HTR-8/SVneo (cell line): ENCODE measurements at places on chromosomes 3 and 15.
A peak's percentile ranks its signal among the peaks of the same experiment; 100 is the strongest.

GRCh38 chr3:47313341-47314055 lies 30.8 kb downstream of the KLHL18 start:
- no peak for DNase-seq

- no peak for DNase-seq
Observed at GRCh38 chr3:110677506-110677905, 394.1 kb upstream of the NECTIN3 start.

DNA sequence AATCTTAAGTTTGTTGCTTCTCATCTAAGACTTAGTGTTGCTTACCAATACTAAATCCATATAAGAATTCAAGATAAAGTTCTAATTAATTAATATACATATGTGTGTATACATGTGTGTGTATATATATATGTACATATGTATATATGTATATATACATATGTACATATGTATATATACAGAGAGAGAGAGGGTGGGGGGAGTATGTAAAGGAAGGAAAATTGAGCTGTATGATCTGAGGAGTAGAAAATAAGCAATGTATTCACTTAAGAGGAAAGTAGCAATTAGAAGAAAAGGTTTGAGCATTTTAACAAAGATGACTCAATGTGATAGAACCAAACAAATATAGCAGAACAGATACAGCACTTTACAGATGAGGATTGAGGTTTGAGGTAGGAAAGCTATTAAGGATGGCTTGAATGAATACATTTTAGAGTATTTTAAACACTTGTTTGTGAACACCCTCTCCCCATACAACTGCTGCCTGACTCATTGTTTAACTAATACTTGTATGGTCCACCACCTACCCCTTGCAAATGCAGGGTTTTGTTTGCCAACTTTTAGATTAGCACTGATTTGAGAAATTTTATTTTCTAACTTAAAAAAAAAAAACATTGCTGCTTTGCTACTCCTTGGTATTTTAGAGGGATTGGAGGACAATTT lies 681.1 kb upstream of the CADM2 start:
- no peak for DNase-seq

DNA sequence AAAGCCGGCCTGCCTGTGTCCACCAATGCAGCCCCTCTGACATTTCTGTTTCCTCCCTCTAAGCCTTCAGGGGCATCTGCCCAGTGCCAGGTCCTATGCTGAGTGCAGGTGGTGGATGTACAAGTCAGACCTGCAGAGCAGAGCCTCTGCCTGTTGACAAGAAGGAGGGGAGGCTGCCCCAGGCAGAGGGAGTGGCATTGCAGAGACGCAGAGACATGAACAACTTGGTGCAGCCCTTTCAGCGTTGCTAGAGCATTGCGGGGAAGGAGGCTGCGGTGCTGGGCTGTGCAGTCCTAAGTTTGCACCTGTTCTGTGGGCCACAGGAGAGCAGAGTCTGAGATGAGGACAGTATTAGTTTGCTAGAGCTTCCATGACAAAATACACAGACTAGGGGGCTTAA lies 65.2 kb downstream of the LSM3 start:
- DNase-seq = no peak

DNA sequence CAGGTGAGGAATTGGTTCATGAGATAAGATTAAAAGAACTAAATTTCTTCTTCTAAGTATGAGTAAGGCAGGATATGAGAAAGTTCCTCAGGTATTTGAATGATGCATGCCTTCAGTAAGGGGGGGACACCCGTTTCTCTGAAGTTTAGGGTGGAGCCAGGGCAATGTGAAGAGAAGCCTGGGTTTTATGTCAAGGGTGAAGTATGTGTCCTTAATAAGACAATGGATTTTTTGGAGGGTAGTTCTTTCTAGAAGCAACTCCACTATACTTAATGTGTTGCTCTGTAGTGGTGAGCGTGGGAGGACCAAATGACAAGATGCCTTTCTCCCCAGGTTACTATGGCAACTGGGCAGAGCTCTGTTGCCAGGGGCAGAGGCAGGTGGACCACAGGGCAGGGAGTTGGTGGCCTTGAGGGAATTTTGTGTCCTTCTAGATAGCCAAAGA lies 44.0 kb downstream of the PHLDB2 start:
- peak; percentile 64 for DNase-seq

- no peak for DNase-seq
Observed at GRCh38 chr3:150230037-150230436, 178.1 kb upstream of the TSC22D2 start.

DNA sequence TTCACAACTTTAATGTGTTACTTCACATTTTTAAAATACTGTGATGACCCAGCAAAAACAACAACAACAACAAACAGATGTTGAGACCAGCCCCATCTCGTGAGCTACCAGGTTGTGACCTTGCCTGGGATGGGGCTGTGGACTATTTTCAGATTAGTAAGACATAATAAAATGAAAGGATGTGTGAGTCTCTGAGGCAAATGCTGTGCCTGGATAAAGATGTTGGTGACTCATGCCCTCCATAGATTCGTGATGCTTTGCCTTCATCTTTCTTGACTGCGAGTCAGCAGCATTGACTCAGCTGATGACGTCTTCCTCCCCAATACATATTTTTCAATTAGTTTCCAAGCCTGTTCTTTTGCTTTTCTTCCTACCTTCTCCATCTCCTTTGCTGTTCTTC lies 453.0 kb upstream of the CFAP20DC start:
- DNase-seq = peak; percentile 3

DNA sequence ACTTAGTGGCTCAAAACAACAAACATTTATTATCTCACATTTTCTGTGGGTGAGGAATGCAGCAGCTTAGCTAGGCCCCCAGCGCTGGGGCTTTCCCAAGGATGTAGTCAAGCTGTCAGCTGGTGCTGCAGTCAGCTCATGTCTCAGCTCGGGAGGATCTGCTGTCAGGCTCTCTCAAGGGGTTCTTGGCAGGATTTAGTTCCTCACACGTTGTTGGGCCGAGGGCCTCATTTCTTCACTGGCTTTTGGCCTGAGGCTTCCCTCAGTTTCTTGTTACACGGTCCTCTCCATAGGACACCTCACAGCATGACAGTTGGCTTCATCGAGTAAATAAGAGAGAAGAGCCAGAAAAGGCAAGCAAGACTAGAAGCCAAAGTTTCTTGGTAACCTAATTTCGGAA lies 13.7 kb upstream of the U2SURP start:
- no peak for DNase-seq

DNA sequence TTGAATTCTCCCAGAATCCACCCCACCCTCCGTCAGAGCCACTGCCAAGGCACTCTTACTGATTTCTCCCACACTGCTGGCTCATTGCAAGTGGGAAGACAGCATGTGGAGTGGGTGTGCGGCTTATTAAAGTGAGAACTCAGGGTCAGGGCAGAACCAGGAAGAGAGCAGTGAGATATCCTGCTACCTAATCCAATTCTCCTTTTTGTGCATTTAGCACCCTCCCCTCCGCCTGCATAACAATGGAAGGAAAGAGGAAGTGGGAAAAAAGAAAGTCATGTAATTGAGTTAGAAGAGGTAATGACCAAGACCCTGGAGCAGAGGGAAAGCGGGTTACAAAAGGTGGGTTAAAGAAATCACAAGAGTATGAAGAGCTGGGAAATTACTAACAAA lies 27.8 kb upstream of the PIK3CB start:
- DNase-seq = no peak

DNA sequence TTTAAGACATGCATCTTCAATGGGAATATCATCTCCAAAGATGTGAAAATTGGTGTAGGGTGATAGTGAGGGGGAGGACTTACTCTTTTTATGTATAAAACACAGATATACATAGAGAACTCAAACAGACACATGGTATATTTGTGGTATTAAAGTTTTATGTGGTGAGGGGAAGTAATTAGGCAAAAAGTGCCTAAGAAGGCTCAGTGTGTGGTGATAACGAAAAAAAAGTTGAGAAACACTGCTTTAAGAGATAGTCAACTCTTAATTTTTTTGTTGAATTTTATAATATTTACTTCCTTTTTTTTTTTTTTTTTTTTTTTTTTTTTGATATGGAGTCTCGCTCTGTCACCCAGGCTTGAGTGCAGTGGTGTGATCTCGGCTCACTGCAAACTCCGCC lies 174.2 kb upstream of the FRMD4B start:
- DNase-seq = no peak

- no peak for DNase-seq
Observed at GRCh38 chr3:99523431-99524127, 114.8 kb upstream of the COL8A1 start.

- DNase-seq = no peak
Observed at GRCh38 chr15:66654739-66655375, 47.2 kb upstream of the SMAD6 start.

GRCh38 chr3:27610800-27611525 lies 111.2 kb downstream of the EOMES start:
- DNase-seq = no peak

DNA sequence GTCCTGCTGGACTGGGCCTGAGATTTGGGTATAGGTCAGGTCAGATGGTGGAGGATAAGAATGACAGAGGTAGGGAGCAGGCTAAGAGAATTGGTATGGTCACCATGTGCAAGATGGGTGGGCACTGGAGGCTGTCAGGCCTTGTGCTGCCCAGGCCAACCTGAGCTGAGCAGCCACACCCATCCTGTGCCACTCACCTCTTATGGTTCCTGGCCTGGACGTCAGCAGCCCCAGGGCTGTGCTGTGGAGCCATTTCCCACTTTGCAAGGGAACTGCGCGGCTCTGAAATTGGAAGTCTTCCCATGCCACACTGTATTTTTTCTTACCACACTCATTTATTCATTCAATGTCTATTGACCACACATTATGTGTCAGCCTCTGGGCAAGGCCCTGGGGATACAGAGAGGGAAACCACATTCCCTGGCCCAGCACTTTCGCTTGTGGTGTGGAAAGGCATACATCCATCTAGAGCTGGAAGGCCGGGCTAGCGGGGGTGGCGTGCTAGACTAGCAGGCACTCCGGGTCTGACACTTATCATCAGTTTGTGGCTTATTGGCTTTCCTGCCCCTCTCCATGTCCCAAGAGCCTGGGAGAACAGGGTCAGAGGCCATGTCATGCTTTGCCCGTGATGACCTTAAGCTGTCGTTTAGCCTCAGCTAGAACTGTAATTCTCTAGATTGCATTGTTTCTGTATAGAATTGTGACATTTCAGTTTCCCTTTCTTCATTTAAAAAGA lies 51.1 kb upstream of the POLG start:
- DNase-seq = no peak

DNA sequence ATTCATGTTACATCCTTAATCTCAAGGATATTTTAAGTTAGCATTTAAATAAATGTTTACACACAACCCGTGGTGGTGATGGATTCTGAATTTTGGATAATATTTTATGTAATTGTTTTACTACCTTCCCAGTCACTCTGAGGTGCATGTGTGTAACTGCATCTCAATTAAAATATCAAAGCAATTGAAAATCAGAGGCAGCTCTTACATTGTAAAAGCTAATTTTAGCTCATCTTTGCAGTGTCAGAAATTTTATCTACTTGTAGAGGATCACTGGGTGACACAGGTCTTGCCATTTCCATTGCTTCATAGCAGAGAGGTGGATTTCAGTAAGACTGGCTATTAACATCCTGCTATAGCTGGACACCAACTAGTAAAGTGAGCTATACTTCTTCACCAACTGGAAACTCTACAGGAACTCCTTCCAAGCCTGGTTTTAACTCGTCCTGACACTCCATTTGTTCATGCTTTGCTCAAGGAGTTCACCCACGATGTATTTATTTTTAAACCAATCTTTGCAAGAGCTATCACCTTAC lies 19.6 kb upstream of the MITF start:
- DNase-seq = no peak

GRCh38 chr3:30964612-30965011 lies 70.2 kb upstream of the GADL1 start:
- DNase-seq = no peak

GRCh38 chr15:87142096-87142495 lies 1062.4 kb downstream of the AGBL1 start:
- DNase-seq = no peak

DNA sequence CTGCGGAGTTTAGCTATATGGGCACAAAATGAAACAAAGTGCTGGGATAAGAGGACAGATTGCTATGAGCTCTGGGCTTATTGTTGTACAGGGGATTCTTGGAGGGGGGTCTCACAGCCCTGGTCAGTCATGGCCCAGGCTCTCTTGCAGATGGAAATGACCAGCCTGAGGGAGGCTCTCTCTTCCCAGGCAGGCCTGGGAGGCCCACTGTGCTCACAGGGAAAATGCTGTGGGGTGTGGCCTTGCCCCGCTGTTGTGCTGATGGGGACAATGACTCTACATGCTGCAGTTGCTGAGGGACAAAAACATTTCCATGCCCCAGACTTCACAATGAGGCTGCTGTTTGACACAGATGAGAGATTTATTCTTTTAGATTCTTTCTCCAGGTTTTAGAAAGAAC lies 202.2 kb downstream of the KLF13 start:
- no peak for DNase-seq

DNA sequence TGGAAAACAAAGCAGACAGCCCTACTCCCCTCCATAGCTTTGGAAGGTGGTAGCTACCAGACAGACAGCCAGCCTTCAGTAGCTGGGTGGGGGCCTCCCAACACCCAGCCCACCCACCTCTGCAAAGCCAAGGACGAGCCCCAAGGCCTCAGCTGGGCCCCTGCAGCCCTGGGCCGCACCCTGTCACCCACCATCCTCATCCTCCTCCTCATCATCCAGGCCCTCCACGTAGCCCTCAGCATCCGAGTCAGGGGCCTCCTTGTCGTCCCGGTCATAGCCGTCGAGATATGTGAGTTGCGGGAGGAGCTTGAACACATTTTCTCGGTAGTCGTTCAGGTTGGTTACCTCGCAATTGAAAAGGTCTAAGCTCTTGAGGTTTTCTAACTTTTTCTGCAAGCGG lies 36.5 kb downstream of the ANP32A start:
- no peak for DNase-seq

GRCh38 chr3:135922903-135923250 lies 42.7 kb upstream of the PPP2R3A start:
- DNase-seq = no peak

- no peak for DNase-seq
Observed at GRCh38 chr15:77637851-77638692, 5.4 kb upstream of the LINGO1 start.

GRCh38 chr15:57422113-57422754 lies 45.9 kb downstream of the CGNL1 start:
- no peak for DNase-seq

GRCh38 chr15:81199031-81199779 lies 2.5 kb downstream of the IL16 start:
- no peak for DNase-seq

GRCh38 chr15:33500432-33501195 lies 189.8 kb downstream of the RYR3 start:
- no peak for DNase-seq

DNA sequence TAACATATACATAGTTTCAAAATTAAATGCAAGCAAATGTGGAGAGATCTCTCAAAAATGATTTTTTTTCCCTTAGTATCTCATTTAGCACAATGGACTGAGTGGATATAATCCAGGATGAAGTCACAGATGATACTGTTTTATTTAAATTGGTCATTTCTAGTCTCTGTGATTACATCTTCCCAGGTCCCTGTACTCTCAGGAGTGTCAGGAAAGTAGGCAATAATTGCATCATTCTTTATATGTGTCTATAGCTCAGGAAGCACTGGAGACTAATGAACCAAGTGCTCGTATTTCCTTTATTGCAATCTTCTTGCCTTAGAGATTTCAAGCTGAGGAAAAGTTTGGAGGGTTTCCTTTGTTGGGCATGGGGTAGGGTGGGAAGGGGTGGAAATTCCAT lies 309.4 kb upstream of the THRB start:
- no peak for DNase-seq

- no peak for DNase-seq
Observed at GRCh38 chr3:101138817-101139216, 145.6 kb upstream of the ABI3BP start.
